ENCODE measurements at places on chromosomes 6 and 20.

GRCh38 chr20:32432277-32432676 is 74.1 kb downstream of the ASXL1 start:
- no peak for DNase-seq

DNA sequence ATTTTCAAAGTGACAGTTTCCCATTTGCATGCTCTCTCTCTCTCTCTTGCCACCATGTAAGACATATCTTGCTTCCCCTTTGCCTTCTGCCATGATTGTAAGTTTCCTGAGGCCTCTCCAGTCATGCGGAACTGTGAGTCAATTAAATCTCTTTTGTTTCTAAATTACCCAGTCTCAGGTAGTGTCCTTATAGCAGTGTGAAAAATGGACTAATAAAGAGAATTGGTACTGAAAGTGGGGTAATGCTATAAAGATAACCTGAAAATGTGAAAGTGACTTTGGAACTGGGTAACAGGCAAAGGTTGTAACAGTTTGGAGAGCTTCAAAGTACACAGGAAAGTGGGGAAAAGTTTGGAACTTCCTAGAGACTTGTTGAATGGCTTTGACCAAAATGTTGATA is 389.8 kb downstream of the GRIK2 start:
- DNase-seq, result no peak

DNA sequence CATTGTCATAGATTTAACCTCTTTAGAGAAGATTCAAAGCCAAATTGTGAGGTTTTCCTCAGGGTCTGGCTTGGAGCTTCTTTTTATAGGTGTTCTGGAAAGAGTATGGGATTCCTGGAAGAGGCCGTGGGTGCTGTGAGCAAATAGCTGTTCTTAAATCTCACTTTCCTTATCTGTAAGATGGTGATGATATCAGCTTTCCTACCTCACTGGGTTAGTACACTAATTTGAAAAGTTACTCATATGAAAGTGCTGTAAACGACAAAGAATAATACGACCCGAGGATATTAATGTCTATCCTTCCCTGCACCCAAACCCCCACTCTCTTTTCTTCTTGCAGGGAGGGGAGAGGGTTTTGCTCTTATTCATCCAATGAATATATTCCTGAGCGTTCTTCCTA is 116.9 kb upstream of the ENPP5 start:
- DNase-seq, result no peak

DNA sequence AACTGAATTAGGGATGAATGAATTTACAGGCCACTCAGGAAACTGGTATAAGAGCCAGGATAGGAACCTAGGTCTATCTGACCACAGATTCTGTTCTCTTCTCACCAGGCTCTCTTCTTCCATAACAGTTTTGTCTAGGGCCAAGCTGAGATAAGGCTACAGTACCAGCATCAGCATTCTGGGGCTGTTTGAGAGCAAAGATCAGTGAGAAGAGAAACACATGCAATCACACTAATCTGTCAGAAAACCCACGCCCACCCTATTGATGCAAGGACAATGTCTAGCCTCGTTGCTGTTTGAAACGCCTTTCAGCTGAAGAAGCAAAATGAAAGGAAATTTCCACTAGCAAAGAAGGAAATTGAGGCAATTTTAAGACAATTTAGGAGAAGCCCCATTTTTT is 137.7 kb downstream of the LCA5 start:
- DNase-seq, result no peak

GRCh38 chr6:130233330-130233729 is 10.6 kb upstream of the SAMD3 start:
- no peak for DNase-seq

GRCh38 chr6:32166411-32167061 is 2.1 kb downstream of the EGFL8 start:
- no peak for DNase-seq

DNA sequence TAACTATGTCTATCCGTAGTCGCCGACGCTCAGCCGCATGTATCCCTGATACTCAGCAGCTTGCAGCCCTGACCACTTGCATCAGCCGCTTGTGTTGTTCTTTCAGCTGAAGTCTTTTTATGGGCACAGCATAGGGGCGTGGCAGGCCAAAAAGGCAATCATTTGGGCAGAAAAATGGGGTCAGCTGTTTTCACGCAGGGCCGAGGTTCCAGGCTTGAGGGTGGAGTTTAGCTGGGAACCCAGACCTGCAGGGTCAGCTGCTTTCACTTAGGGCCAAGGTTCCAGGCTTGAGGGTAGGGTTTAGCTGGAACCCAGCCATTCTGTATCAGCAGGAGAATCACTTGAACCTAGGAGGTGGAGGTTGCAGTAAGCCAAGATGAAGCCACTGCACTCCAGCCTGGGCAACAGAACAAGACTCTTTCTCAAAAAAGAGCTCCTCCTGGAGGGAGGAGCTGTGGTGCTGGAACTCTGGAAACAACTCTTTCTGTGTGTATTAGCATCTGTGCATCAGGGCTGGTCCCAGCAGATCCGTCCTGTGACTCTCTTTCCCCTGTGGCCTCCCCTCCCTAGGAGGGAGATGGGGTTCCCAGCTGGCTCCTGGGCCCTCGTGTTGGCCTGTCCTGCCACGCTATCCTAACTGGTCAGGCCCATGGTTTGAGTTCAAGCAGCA is 56.9 kb upstream of the PRND start:
- no peak for DNase-seq

DNA sequence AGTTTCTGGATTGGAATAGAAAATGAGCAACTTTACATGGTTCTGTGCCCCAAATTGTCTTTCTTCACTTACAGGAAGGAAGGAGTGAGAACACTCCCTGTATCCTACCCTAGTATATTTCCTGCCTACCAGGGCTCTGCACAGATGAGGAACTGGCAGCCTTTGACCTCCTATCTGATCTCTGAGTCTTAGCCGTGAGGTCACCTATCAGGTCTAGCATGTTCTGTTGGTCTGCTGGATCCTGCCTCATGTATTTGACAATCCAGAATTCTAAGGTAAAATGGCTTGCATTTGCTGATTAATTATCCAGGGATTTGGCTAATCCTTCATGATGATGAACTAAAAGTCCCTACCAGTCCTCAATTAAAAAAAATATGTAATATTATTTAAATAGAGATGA is 35.0 kb upstream of the TRAM2 start:
- DNase-seq, result no peak

DNA sequence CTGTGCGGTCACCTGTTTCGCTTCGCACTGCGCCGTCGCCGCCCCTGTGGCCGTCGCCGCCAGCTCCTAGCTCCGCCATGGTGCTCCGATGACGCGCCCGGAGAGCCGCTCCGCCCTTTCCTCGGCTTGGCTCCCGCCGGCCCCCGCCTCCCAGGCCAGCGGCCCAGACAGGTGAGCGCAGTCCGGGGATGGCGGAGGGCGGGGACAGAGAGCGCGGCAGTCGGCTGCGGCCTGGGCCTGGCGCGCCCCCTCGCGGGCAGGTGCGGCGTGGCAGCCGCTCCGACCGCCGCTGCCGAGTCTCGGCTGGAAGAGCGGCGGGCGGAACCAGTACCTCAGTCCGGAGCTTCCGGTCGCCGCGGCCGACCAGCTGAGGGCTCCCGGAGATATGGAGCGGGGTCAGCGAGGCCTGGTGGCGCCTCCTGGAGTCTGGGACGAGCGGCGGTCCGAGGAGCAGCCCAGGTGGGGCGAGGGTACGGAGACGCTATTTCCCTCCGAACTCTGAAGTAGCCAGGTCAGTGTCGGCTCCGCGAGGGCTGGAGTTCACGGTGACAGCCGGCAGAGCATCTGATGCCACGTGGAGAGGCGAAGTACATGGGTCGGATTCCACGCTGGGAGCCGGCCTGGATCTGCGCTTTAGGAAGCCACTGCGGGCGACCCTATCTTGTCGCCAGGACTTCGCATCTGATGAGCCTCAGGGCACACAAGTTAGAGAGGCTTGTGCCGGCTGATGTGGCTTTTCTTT is at the start of gene MAP7:
MAP7 (minus strand) TSS at position 93 of the 742 bp plus-strand sequence; CDS start at position 79, 14 bp downstream.
- peak; percentile 36 for DNase-seq

GRCh38 chr6:35804996-35805736 is at the start of gene LHFPL5:
Gene LHFPL5, plus strand, starts transcription at chr6:35805352. Its CDS starts 319 bp downstream, at chr6:35805671.
- peak; percentile 31 for DNase-seq

DNA sequence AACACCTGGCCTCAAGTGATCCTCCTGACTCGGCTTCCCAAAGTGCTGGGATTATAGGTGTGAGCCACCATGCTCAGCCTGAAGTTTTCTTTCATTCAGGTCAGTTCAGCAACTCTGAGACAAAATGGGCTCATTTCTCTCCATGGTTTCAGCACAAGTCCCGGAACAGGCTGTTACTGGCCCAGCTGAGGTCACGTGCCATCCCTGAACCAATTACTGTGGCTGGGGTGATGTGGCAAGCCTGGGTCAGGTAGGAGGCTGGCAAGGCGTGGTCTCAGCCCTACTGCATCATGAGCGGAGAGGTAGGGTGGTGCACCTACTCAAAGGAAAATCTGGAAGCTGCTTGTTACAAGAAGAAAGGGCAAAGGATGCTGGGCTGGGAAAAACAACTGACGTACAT is 326.4 kb downstream of the KIF16B start:
- DNase-seq, result no peak

DNA sequence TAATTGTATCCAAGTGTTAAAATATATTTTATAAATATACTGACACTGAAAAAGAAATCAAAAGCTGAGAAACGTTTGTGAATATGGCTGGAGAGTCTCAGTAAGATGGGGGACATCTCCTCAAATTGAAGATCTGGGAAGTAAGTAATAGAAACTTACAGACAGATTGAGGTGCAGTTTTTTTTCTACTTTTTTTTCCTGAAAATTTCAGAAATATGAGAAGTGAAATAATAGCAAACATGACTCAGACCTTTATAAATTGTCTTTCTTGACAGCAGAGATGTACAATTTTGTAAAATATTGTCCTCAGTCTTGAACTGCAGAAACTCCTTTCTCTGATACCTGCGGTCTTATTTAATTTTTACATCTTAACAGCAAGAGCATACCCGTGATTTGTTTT is 347.1 kb downstream of the UTRN start:
- DNase-seq, result no peak

DNA sequence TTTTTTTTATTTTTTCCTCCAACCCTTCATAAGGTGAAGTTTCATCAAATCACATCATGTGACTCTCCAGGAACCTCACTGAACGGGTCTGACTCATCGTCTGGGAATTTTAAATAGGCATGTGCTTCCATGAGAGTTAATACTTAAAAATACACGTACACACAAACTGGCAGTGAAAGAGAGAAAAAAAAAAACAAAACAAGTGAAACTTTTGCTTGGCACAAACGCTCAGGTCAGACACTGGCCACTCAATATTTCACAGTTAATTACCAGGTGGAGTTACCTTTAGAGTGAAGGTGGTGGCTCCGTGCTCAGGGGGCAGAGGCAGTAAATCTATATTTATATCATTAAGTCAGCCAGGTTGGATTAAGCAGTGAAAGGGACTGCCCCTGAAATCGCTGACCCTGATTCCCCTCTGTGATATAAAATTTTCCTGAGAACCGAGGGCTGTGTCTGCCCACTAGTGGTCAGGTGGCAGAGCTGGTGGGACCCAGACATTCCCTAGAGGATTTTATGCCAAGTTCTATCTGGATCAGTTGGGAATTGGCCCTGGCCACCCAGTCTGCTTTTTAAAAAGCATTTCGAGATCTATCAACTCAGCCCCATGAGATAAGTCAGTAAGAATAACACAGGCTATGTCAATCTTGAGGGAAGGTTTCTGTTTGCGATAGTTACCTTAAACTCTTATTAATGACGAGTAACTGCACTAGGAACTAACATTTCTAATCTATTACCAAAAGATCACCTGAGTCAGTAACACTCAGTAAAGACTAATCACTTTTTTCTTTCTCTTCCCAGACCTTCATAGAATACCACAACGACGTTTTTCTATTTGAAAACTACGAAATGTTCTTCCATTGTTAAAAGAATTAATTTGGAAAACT is 259.1 kb downstream of the HDGFL1 start:
- DNase-seq, result no peak

DNA sequence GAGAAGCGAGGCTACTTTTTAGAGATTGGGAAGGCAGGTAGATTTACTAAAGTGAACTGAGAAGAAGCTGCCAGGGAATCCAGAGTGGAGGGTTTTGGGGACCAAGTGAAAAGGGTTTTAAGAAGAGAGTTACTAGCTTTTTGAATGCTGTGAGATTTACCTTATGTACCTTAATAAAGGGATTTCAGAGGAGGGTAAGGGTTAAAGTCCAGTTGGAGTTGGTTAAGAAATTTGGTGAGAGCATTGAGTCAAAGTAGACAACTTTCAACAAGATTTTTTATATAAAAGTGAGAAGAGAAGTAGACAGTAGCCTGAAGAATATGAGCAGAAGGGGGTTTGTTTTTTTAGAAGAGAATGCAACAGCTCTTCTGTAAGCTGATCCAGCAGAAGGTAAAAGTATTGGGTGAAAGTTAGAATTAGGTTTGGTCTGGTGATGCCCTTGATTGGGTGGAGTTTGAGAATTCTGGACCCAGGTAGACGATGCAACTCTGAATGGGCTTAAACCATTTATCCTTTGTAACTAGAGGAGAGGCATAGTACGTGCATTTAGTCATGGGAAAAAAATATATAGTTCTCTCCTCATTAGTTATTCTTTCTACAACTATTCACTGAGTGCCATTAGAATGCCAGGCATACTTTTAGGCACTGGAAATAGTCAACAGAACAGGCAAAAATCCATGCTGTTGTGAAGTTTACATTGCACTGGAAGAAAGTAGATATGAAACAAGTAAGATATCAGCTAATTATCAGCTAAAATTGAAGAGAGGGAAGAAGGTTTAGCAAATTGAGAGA is 44.8 kb downstream of the ATRN start:
- no peak for DNase-seq

- no peak for DNase-seq
Observed at GRCh38 chr6:159935633-159936032, 33.2 kb upstream of the IGF2R start.

DNA sequence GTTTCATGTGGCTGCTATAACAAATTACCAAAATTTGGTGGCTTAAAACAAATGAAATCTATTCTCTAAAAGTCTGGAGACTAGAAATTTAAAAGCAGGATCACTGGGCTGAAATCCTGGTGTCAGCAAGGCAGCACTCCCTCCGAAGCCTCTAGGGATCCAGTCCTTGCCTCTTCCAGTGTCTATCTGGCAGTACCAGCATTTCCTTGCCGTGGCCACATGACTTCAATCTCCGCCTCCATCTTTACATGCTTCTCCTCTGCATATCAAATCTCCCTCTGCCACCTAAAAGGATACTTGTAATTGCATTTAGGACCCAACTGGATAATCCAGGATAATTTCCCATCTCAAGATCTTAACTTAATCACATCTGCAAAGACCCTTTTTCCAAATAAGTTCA is 30.2 kb downstream of the ARHGAP18 start:
- DNase-seq, result no peak

DNA sequence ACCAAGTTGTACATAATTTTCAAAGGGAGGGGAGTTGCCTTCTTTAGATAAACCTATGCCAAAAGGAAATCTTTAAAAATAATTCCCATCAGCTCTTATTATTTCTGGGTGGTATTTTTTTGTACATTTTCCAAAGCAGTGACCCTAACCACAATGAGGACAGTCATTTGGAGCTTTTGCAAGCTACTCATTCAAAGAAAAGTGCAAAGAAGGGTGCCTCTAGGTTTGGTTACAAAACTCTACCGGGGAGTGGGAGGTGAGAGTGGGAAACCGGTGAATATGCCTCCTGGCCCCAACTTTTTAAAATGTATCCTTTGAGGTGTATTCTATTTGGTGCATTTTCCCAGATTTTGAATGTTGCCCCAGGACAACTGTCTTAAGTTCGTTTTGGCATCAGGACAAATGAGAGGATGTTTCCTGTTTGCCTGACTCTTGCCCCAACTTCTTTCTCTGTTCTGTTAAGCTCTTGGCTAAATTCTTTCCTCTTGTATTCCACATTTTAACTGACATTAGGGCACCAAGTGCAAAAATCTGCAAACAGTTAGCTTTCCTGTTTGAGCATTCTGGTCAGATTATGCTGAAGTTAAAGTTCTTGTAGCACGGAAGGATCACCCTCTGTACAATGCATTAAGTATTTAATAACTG is 78.9 kb downstream of the SLX4IP start:
- no peak for DNase-seq

GRCh38 chr6:115887891-115888290 is 172.8 kb downstream of the FRK start:
- no peak for DNase-seq

All from stimulated activated CD4-positive, alpha-beta T cell treated with anti-CD3 and anti-CD28 coated beads, Interleukin-1b, Interleukin-23, amount 100 ng/mL, for 1 hour (primary cell).